Cortex of kidney (tissue), 1 donor: ENCODE measurements at places on chromosomes 11 and 22.

GRCh38 chr22:21626073-21626734 lies 3.6 kb downstream of the YDJC start:
- DNase-seq = no peak

DNA sequence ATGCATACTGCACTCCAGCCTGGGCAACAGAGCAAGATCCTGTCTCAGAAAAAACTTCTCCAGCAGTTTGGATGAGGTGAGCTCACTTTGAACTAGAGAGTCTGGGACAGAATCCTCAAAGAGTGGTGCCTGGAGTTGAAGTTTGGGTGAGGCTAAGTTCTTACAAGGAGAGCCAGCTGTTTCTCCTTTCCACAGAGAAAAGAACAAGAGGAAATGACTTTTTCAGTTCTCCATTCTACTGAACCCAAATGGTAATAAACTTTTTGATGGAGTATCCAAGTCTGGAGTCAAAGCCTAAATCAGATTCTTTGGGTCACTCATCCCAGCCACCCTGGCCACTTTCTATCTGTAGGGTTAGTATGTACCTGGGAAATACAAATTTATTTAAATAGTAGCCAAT lies 102.7 kb downstream of the TRAF6 start:
- DNase-seq = no peak

DNA sequence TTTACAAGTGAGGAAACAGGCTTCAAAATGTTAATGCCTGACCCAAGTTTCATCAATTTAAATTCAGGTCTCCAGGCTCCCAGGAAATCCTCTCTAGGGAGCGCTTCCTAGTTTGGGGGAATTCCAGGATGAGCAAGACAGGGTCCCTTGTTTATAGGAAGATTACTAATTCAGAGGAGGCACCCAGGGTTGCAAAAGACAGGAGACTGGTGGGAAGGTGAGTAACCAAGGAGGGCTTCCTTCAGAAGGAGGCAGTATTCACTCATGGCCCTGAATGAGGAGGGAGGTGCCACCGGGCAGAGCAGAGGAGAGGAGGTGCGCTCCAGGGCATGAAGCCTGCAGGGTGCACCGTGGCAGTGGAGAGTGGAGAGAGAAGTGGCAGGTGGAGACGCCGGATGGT lies 1.6 kb downstream of the TMEM132A start:
- no peak for DNase-seq

GRCh38 chr11:36311926-36312595 lies 16.0 kb downstream of the PRR5L start:
- no peak for DNase-seq

DNA sequence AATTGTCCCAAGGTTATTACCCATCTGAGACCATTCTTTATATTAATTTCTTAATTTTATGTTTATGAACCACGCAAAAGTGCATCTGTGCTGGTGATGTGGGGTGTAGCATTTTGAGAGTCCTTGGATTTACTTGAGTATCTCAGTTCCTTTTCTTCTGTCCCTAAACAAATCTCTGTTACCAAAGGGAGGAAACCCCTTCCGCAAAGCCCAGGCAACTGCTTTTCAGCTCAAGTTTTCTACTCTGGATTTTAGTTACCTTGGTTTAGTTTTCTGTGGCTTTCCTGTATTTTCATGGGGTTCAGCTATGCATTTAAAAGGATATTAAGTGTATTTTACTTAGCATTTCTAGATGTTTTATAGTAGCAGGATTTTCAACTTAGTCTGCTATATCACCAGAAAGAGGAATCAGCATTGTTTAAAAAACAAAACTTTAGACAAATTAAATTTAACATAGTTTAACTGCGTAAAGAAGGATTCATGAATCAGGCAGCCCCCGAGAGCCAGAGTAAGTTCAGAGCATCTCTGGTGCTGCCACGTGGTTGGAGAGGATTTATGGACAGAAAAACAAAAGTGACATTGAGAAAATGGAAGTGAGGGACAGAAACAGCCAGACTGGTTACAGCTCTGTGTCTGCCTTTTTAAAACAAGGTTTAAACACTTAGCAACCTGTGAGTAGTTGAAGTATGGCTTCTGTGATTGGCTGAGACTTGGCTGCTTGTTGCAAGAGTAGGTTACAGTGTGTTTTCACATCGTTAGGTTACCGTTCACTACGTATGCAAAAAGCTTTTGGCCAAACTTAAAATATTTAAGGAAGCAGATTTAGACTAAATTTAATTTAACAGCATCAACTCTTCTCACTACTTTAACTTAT lies 9.6 kb downstream of the ADM start:
- DNase-seq = no peak

DNA sequence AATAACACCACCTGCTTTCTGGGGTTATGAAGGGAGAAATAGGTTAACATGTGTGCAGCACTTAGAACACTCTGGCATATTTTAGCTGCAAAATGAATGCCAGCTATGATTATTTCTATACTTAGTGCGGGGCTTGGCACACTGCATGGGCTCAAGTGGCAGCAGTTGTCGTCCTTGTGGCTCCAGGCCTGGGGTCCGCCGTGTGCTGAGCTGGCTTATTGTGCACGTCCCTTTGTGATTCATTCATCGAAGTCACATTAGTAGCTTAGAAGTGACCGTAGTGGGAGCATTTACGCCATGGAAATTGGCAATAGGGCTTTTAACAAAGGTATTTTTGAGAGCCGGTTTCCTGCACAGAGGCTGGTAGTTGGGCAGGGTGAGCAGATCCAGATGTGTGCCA lies 4.2 kb downstream of the RASD2 start:
- DNase-seq = no peak

DNA sequence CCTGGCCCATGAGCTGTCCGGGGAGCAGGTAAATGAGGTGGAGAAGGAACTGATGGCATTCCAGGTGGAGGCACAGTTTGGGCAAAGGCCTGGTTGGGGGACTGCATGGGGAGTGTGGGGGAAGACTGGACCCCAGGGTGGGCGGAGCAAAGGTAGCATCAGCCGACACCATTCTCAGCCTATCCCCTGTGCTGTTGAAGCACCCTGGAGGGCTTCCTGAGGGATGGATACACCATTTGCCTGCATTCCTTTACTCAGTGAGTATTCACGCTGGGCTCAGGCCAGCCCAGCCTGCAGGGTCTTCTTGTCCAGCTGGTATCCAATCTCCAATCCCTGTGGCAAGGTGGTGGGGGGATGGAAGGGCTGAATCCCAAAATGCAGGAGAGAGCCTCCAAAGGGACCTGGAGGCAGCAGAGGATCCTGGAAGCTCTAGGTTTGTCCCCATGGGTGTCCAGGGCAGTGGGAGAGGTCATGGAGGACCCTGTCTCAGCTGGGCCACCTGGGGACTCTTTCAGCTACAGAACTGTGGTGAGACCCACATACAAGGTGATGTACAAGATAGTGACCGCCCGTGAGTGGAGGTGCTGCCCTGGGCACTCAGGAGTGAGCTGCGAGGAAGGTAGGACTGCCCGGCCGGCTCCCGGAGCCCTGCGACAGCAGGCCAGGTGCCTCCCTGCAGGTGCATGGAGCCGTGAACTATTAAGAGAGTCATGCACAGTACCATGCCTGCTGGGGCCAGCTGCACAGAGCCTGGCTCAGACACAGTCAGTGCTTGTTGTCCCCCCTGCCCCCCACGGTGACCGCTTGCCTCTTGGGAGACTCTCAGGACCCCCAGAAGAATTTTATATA lies 9.5 kb downstream of the EMID1 start:
- no peak for DNase-seq

DNA sequence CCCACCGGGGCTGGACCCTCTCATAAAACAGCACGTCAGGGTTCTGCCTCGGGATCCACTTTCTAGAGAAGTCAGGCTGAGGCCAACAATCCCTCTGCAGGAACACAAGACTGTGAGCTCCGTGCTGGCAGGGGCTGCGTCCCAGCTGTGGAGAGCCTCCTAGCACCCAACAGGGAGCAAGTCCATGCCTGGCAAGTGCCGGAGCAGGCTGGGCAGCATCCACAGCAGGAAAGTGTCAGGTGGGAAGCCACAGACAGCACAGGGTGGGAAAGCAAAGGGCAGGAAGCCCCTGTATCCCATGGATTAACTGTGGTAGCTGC lies 682.3 kb downstream of the TBC1D22A start:
- no peak for DNase-seq

DNA sequence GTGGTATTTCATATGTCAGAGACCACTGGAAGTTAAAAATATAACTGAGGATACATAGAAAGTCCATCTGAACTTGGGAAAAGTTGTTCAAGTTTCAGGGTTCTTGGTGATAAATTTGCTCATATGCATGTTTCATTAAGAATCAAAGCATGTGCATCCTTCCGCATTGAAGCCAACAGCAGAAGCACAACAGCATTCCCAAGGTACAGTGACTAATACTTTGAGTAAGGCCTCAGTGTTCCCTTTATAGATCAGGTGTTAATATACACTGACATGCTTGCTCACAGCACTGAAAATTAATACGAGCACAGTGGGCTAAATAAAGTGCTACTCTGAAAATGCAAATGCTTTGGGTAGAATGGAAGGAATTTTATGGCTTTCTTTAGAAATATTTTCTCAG lies 691.1 kb downstream of the METTL15 start:
- DNase-seq = no peak

GRCh38 chr11:1509626-1510255 lies 23.2 kb upstream of the MOB2 start:
- no peak for DNase-seq

- no peak for DNase-seq
These were observed 14.2 kb downstream of the DTX4 start for GRCh38 chr11:59186130-59186594.

DNA sequence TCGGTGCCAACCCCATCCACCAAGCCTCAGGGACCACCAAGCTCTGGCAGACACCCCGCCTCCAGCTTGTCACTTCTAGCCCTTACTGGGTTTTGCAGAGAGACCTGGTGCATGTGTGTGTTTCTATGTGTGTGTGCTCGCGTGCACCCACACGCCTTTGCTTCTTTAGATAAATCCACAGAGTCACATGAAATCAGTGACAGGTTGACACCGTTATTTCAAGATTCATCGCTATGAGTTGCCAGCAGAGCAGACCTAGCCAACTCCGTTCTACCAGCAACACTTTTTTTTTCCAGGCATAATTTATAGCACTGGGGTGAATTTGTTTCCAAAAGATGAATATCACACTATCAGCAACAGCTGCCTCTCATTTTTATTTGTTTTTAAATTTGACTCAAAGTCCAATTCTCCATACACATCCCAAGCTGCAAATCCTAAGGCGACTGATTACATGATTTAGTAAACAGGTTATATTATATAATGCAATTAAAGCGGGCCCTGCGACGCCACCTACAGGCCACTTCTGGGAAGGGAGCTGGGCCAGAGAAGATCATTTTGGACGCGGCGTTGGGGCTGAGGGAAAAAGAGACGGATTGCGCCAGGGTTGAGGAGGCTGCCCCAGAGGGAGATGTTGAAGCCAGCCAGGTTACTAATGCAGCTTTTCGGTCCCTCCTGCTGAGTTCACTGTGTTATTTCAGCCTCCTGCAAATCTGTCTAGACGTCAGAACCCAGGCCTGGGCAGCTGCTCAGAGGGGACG lies 150.5 kb downstream of the FEZ1 start:
- no peak for DNase-seq

DNA sequence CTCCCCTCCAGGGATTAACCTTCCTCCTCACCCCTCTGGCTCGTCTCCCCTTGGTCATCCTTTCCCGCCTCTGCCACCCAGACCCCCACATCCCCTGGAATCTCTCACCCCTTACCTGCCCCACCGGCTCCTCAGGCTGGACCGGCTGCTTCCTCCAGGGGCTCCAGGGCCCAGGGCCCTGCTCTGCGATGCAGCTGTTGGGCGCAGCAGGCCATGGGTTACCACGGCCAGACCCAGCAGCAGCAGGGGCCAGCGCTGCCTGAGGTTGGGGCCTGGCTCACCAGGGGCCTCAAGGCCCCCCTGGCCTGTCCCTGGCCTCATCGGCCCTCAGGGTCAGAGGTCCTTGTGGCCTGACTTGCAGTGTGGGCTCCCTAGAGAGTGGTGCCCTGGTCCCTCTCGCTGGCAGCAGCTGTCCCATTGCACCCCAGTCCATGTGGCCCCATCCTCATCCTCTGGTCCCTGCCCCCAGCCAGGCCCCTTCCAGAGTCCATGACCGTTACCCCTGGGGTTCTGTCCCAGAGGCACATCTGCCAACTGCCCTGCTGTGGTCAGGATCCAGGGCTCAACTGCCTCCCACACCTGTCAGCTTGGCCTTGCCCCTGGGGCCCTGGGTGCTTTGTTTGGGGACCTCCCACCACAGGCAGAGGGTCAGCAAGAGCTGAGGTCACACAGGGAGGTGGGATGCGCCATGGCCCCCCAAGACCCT lies at the start of gene IGLL1:
IGLL1 (minus strand) TSS at position 421 of the 706 bp plus-strand sequence; CDS start at position 321, 100 bp downstream.
- no peak for DNase-seq

- no peak for DNase-seq
These were observed 81.1 kb upstream of the EIF3D start for GRCh38 chr22:36610056-36610455.

DNA sequence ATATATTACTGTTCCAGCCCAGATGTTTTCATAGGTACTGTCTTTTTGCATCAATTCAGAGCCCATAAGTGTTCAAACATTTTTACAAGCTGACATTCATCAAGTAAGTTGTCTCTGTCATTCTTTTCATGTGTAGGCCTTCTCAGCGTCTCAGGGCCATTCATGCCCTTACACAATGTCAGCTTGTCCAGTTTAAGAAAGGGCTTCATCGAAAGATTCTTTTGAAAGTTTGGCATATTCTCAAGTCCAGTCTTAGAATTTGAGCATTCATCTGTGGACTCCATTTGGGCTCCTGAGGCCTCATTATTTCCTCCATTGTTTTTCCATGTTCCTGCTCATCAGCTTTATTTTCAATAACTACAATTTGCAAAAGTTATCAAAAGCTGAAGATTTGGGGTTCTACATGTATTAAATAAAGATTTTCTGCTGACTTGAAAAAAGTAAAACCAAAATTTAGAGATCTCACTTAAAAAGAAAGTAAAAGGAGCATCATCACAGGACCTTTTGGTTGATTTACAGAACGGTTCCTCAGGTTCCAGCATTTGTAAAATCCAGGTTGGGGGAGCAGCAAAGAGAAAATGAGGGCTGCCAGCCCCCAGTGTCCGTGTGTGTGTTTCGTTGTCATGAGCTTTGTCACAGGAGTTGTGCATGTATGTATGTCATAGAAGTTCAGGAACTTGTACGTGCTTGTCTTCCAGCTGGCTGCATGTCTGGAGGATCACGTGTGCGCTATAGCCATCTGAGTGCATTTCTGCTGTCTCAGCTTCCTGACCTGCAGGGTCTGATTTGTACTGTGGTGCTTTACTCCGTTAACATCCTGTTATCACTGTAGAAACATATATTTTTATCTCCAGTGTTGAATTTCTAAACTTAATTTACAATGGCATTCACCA lies 15.6 kb downstream of the MOV10L1 start:
- DNase-seq = no peak

DNA sequence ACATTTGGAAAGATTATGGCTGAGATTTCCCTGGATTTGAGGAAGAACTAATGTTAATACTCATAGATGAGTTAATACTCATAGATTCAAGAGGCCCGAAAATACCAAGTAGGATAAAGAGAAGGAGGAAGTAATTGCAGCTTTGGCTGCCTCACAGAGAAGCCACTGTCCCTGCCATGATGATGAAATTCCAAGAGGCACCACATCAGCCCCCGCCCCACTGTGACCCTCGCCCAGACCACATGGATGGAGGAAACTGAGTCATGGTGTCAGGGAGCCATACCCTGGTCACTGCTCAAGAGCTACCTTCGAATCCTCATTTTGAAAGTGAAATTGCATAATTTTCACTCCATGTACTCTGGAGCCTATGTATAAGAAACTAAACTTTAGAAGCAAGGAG lies 92.9 kb upstream of the SLC22A12 start:
- no peak for DNase-seq
